ENCODE measurements at places on chromosomes 4 and X.

- no peak for DNase-seq
These were observed 241.1 kb downstream of the MAPK10 start for GRCh38 chr4:86118711-86119110.

- no peak for DNase-seq
These were observed 81.5 kb upstream of the GK2 start for GRCh38 chr4:79489506-79489905.

GRCh38 chrX:154030266-154030665 is 10.6 kb upstream of the IRAK1 start:
- DNase-seq = no peak

DNA sequence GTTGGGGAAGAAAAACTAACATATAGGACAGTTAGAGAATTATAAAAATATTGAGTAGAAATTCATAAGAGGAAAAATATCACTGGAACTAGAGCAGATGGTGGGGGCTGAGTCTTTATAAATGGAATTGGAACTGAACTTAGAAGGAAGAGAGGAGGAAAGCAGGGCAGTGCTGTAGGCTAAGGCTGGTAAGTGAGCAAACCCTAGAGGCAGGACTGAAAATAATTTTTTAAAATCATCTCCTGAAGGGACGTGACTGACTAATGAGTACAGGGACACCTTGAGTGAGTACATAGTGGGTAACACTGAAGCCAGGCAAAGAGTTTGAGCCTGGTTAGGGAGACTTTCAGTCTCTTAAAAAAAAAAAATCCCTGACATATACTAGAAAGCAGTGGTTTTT is 63.3 kb downstream of the GALNT7 start:
- no peak for DNase-seq

DNA sequence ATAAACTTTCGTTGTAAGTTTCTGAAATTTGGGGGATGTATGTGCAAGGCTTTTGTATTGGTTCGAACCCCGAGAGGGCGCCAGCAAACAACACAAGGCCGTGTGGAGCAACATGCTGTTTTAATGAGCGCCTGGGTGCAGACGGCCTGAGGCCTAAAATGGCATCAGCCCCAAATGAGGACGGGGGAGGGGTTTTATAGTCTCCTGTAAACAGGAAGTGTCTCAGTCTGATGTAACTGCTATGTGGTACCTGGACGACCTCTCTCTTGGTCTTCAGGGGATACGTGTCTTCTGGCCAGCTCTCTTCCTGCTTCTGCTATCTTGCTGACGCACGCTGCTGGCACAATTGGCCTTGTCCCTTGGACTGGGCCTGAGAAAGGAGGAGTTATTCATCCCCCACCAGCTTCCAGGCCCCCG is 1348.0 kb downstream of the ADGRL3 start:
- DNase-seq = no peak

- DNase-seq = no peak
These were observed 15.8 kb downstream of the WDR1 start for GRCh38 chr4:10100734-10101216.

DNA sequence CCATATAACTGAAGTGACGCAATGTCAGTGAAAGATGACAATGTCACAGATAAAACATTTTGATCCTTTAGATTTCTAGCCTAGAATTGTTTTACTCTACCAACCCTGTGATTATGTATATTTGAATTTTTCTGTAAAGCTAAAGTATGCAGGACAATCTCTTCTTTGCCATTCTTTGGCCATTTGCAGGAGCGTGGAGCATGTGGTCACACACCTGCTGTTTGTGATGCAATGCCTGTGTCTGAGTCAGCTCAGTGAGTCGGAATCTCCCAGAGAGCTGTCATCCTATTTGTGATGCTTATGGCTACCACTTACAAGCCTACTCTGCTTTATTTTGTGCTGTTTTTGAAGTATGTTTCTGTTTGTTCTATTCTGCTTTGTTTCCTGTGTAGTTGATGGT is 214.5 kb downstream of the NAF1 start:
- DNase-seq = no peak

DNA sequence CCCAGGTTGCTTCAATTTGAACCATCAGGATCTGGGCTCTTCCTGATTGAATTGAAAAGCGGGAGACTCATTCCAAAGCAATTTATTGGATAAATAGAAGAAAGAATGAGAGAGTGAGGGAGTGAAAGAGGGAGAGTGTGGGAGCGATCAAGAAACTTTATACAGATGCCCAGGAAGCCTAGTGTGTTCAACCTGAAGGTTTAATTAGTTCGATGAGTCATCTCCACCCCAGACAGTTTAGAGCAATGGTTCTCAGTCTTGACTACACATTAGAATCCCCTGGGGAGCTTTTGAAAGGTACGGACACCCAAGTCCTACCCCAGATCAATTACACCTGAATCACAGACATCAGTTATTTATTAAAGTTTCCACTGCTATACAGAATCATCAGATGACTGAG is 61.5 kb downstream of the GEMIN8 start:
- no peak for DNase-seq

- DNase-seq = no peak
These were observed 143.4 kb downstream of the KLHL13 start for GRCh38 chrX:117973110-117973807.

- DNase-seq = no peak
These were observed 523.0 kb downstream of the ANKRD50 start for GRCh38 chr4:124189545-124189944.

- no peak for DNase-seq
These were observed 96.3 kb upstream of the WDR1 start for GRCh38 chr4:10212901-10213300.

GRCh38 chr4:26753617-26754016 is 107.0 kb upstream of the STIM2 start:
- no peak for DNase-seq

DNA sequence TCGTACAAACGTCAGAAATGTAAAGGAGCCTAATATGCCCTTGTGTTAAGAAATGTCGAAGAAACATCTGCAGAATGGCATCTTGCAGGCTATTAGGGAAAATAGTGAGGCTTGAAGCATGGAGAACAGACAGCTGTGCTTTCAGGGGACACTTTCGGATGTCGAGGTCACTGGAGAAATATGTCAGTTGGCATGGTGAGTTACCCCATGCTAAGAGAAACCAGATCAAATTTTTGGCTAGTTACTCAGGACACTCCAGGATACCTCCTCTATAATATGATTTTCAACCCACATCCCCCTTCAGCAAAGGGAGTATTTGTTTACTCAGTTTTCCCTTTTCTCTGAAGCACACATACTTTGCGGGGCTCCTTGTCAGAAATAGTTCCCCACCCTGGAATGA is 171.4 kb downstream of the GPC3 start:
- no peak for DNase-seq

DNA sequence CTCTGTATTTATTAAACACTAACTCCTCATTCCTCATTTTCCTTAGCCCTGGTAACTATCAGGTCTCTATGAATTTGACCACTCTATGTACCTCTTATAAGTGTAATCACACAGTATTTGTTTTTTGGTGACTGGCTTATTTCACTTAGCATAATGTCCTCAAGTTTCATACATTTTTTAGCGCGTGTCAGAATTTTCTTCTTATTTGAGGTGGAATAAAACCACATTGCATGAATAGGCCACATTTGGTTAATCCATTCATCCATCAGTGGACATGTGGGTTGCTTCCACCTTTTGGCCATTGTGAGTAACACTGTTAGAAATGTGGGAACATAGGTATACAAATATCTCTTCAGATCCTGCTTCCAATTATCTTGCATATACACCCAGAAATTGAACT is 341.2 kb upstream of the BOD1L1 start:
- no peak for DNase-seq

- DNase-seq = no peak
These were observed 56.0 kb downstream of the RAI2 start for GRCh38 chrX:17805120-17805519.

DNA sequence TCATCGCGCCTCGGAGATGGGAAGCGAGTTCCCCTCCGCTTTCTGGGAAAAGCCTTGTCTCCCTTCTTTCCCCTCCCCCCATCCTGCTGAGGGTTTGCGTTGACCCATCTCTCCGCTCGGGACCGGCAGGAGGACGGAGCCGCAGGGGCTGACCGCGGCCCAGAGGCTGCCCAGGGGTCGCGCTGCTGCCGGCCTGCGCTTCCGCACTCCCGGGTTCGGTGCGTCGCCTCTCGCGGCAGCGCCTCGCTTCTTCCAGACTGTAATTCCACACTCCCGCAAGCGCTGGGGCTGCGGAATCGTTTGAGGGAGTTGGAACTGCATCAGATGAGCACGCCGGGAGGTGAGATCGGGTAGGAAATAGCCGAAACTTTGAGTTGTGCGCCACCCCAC is 88.3 kb downstream of the BCOR start:
- no peak for DNase-seq

DNA sequence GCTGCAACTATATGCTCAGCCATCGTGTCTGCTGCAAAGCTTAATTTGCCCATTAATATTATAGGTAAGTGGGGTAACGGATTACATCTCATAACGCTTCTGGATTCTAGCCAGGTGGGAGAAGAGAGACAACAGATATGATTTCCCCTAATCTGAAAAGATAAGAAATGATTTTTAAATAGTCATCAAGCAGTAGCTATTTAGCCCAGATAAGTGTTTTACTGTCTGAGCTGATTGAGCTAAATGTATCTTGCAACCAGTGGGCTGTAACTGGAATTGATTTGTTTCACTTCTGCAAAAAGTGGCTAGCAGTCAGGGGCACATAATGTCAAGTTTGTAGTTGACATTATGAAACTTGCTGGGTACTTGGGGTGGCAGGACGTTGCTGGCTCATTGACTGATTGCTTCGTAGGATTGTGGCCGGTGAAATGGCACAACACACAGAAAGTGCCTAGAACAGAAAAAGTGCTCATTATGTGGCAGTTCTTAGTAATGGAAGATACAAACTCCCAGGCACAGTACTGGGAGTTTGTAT is 18.5 kb downstream of the LAP3 start:
- DNase-seq = no peak

DNA sequence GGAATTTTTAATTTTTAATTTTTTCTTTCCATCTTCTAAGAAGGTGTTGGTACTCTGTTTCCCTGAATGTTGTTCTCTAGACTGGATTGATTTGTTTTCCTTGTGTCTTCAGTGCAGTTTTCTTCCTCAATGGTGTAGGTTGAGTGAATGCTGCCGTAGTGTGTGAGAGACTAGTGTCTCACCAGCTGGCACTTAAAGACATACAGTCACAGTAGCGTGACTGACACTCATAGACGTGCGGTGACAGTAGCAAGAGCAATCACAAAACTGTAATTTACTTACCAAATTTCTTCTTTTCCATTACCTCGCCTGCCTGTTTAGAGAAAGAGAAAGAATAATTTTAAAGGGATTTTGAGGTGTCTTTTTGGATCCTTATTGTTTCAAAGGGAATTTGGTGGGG is 21.4 kb upstream of the PGM2 start:
- no peak for DNase-seq

DNA sequence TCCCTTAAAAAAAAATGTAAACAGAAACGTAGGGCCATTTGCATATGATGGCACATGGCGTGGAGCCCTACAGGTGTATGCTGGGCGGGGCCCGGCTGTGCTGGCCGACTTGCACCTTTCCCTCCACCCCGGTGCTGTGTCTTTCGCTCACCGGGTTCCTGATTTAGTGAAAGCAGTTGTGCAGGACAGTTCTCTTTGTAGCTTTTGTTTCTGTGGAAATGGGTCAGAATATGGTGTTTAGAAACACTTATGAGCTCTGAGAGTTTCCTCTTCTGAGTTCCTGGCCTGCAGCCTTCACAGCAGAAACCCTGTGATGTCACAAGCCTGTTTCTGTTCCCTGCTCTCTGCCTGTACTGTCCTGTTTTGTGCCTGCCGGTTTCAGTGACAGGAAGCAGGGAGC is 22.5 kb upstream of the MSANTD1 start:
- DNase-seq = no peak

DNA sequence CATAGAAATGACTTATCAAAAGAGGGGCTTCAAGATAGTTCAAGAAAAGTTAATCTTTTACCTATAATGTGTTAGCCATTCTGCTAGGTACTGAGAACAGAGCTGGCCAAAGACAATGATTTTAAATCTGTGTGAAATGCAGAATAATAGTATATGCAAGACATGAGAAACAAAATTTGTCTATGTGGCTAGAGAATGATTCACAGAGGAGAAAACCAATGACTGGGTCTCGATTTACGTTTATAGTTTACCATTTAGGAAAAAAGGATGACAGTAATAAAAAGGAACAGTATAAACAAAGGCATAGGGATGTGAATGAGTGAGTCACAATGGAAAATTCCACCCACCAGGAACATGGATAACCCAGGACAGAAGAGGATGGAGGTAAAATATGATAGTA is 31.9 kb downstream of the NPFFR2 start:
- no peak for DNase-seq

GRCh38 chr4:142416711-142417275 is 429.3 kb downstream of the INPP4B start:
- DNase-seq = no peak

- no peak for DNase-seq
These were observed 3.7 kb downstream of the BGN start for GRCh38 chrX:153498453-153498852.

- DNase-seq = no peak
These were observed 7.9 kb upstream of the FAM13A start for GRCh38 chr4:89064848-89065247.

GRCh38 chr4:78796526-78796925 is 20.4 kb downstream of the BMP2K start:
- no peak for DNase-seq

DNA sequence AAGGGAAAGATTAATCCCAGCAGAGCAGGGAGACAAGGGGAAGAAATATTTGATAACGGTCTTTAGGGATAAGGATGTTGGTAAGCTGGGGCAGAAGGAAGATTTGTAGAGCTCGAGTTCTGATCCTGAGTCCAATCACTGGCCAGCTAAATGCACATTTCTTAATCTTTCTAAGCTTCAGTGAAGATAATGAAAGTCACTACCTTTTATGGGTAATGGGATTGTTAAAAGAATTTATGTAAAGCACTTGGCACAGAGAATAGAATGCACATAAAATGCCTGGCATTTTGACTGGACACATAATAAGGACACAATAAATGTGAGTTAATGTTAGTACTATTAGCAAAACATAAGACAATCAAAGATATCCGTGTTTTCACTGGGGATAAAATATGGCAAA is 43.3 kb downstream of the NCAPG start:
- DNase-seq = no peak

GRCh38 chr4:55592014-55592413 is at the start of gene PDCL2:
TSS of gene PDCL2 (minus strand) at chr4:55592245. CDS start at chr4:55592109, 136 bp downstream.
- DNase-seq = no peak

GRCh38 chr4:109554971-109555370 is 5.1 kb upstream of the MCUB start:
- no peak for DNase-seq

DNA sequence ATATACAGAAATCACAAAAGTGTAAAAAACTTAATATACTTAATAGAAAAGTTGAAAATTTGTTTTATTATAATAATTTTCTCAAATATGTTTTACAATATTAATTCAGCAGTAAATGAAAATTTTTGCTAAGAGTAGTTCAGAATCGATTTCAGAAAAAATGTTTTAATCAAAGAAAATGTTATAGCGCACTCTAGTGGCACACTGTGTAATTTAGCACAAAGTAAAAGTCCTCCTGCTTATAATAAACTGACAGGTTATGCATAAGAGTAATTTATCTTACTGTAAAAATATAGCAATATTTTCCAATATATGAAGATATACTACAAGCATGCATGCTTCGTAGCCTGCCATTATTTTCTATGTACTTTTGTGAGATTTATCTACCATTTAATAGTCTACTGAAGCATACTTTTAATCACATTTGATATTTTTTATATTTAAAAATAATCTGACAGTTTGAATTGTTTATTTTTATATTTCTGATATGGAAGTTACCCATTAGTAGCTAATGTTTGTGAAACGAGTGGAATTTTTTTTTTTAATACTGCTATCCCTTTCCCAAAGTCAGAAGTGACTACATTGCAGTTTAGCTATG is 217.9 kb upstream of the KLHL4 start:
- no peak for DNase-seq

- no peak for DNase-seq
These were observed 34.2 kb upstream of the MXRA5 start for GRCh38 chrX:3380603-3381002.
